ENCODE measurements at places on chromosomes 3 and 15. TPM values are rescaled to one million over a fixed set of nuclear protein-coding genes. Genes with fewer than 3 reads are reported as not detected.

CKMT1A gene
- total RNA-seq = not detected

DNA sequence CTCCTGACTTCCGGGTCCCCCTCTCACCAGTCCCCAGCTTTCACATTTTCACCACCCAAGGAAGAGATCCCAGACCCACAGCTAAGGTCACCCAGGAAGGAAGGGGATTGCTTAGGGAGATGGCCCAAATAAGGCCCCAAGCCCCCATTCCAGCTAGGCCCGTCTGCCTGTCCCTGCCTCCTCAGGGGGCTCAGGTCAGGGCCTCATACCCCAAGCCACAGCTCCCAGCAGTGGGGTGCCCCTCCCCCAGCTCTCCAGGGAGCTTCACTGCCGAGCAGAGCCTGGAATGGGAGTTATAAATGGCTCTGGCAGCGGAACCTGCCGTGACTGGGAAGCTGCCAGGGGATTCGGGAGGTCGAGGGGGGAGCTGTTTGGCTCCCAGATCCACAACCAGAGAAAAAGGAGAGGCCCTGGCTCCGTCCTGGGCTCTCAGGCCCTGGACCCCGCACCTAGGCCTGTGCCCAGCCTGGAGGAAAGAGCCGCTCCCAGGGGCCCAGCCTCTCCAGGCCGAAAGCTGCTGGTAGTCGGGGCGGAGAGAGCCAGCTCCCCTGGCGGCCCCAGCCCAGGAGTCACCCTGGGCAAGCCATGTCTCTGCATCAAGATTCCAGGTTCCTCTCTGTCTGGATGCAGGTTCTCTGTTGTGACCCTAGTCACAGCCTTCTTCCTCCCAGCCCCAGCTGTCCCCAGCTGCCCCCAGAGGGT, 550 bp downstream of the CCDC9B start:
- H3K36me3 ChIP-seq = peaks cover 18% of the 10 kb centered on the region
- H3K4me3 ChIP-seq = peak overlapping the region; percentile 72
- no peaks in the 10 kb centered on the region for H3K27me3 ChIP-seq

GRCh38 chr15:33344530-33344929, 33.8 kb downstream of the RYR3 start:
- H3K36me3 ChIP-seq = no peaks in the 10 kb centered on the region
- no peak for DNase-seq
- no peaks in the 10 kb centered on the region for H3K4me1 ChIP-seq
- peaks cover 5% of the 10 kb centered on the region for H3K27me3 ChIP-seq

DNA sequence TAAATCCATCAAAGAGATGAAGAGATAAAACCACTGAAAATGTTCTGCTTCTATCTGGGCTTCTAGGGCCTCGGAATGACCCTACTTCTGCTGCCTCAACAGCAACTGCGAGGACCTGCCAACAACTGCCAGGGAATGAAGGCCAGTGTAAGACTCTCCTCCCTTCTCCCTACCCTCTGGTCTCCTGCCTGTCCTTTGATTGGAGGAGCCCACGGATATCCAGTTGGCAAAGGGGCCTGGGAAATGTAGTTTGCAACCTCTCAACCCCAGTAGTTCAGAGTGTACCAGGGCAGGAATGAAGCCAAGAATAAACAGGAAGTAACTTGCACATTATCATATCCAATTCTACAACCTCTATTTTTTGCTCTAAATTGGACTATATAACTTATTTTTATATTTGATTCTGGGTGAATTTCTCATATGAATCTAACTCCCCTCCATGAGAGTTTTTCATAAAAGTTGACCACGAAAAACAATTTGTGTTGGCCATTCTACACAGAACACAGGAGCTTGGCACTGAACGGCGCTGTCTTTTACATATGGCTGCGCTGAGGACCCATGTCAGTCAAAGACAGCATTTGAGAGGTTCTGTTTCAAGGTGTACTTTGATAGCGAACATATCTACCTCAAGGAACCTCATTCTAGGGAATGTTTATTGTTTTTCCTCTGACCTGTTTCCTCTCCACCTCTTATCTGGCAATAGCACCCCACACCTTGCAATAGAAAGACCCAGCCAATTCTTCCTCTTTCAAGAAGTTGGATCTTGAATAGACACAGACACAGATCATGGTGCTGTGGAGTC, 91.1 kb upstream of the RNF7 start:
- no peak for DNase-seq
- no peaks in the 10 kb centered on the region for H3K36me3 ChIP-seq
- H3K4me3 ChIP-seq = no peak overlapping the region
- H3K27ac ChIP-seq = no peak overlapping the region

COL6A6 gene
- 2.1 TPM for total RNA-seq

- H3K27ac ChIP-seq = peak overlapping the region; percentile 95
- H3K4me3 ChIP-seq = peak overlapping the region; percentile 88
- no peak for DNase-seq
- peaks cover 67% of the 10 kb centered on the region for H3K4me1 ChIP-seq
- peaks cover 4% of the 10 kb centered on the region for H3K36me3 ChIP-seq
- no peaks in the 10 kb centered on the region for H3K27me3 ChIP-seq
Observed at GRCh38 chr15:57591237-57591821, 375 bp upstream of the MYZAP start.

GHRL gene
- 0.25 TPM for total RNA-seq

GRCh38 chr15:65399997-65400396, 22.2 kb upstream of the IGDCC3 start:
- peaks cover 29% of the 10 kb centered on the region for H3K4me1 ChIP-seq
- DNase-seq = no peak
- no peak overlapping the region for H3K27ac ChIP-seq
- no peaks in the 10 kb centered on the region for H3K36me3 ChIP-seq

NPHP3 gene
- total RNA-seq = 10.1 TPM

- H3K27ac ChIP-seq = no peak overlapping the region
- DNase-seq = no peak
- peaks cover 4% of the 10 kb centered on the region for H3K27me3 ChIP-seq
- H3K36me3 ChIP-seq = no peaks in the 10 kb centered on the region
Observed at GRCh38 chr3:52810923-52811322, 16.3 kb downstream of the ITIH3 start.

- H3K27ac ChIP-seq = no peak overlapping the region
- H3K27me3 ChIP-seq = peaks cover 57% of the 10 kb centered on the region
- no peak overlapping the region for H3K4me3 ChIP-seq
- no peaks in the 10 kb centered on the region for H3K4me1 ChIP-seq
Observed at GRCh38 chr3:109339197-109339596, 1.9 kb upstream of the DPPA4 start.

RGMA gene
- 16.9 TPM for total RNA-seq

DNA sequence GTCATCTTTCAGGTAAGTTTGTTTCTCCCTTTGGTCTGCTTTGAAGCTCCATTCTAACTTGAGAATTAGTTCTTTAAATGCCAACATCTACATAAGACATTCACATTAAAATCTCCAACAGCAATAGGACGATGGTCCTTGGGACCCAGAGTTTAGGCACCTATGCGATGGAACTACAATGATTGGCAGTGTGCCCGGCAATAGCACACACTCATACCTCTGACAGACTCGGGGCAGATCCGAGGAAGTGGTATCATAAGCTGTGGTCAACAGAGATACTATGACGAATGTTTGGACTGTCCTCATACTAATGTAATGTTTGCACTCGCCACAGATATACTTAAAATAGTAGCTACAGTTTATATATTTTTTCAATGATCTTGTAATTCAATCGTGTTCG, 34.2 kb upstream of the NR2F2 start:
- no peak overlapping the region for H3K27ac ChIP-seq
- H3K4me1 ChIP-seq = no peaks in the 10 kb centered on the region
- no peaks in the 10 kb centered on the region for H3K27me3 ChIP-seq
- DNase-seq = no peak
- no peak overlapping the region for H3K4me3 ChIP-seq

DNA sequence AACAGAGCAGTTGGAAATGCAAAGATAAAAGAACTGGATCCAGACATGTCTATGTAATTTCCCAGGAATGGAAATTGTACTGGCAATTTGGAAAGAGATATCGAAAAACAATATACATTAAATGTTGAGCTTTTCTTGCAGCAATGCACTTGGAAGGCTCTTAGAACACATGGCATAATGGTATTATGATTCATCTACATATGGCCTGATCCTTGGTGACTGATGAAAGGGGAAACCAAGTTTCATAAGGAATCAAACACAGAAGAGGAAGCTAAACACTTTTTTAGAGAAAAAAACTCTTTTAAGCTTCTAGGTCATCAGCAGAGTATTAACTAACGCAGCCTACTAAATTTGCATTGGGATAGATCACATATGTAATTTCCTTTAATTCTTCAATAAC, 12.4 kb upstream of the GREM1 start:
- no peaks in the 10 kb centered on the region for H3K4me1 ChIP-seq
- peaks cover 50% of the 10 kb centered on the region for H3K27me3 ChIP-seq
- no peak overlapping the region for H3K27ac ChIP-seq
- no peak for DNase-seq
- no peaks in the 10 kb centered on the region for H3K36me3 ChIP-seq

GRCh38 chr15:56971571-56971970, 53.1 kb downstream of the TCF12 start:
- H3K4me1 ChIP-seq = peaks cover 74% of the 10 kb centered on the region
- no peaks in the 10 kb centered on the region for H3K27me3 ChIP-seq
- no peak for DNase-seq
- H3K36me3 ChIP-seq = no peaks in the 10 kb centered on the region

DNA sequence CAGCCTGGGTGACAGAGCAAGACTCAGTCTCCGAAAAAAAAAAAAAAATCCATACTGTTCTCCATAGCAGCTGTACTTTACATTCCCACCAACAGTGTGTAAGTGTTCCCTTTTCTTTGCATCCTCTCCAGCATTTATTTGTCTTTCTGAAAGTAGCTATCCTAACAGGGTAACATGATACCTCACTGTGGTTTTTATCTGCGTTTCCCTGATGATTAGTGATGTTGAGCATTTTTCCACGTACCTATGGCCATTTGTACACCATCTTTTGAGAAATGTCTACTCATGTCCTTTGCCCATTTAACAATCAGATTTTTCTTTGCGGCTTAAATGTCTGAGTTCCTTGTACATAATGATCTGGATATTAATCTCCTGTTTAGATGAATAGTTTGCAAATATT, 119.3 kb downstream of the RFX7 start:
- H3K4me3 ChIP-seq = no peak overlapping the region
- H3K36me3 ChIP-seq = peaks cover 45% of the 10 kb centered on the region
- no peaks in the 10 kb centered on the region for H3K4me1 ChIP-seq
- no peak for DNase-seq

ZNF621 gene
- total RNA-seq = 10.2 TPM

DNA sequence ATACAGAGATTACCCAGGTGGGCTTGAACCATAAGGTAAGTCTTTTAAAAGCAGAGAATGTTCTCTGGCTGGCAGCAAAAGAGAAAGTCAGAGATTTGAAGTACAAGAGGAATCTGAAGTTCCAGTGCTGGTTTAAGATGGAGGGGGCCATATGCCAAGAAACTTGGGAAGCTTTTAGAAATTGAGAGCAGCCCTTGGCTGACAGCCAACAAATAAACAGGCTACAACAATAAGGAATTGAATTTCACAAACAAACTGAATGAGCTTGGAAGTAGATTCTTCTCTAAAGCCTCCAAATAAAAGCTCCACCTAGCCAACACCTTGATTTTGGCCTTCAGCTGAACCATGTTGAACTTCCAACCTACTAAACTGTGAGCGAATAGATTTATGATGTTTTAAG, 85.7 kb downstream of the TRIM42 start:
- H3K27ac ChIP-seq = no peak overlapping the region
- no peak overlapping the region for H3K4me3 ChIP-seq
- no peaks in the 10 kb centered on the region for H3K4me1 ChIP-seq
- peaks cover 8% of the 10 kb centered on the region for H3K27me3 ChIP-seq
- DNase-seq = no peak
- no peaks in the 10 kb centered on the region for H3K36me3 ChIP-seq

DNA sequence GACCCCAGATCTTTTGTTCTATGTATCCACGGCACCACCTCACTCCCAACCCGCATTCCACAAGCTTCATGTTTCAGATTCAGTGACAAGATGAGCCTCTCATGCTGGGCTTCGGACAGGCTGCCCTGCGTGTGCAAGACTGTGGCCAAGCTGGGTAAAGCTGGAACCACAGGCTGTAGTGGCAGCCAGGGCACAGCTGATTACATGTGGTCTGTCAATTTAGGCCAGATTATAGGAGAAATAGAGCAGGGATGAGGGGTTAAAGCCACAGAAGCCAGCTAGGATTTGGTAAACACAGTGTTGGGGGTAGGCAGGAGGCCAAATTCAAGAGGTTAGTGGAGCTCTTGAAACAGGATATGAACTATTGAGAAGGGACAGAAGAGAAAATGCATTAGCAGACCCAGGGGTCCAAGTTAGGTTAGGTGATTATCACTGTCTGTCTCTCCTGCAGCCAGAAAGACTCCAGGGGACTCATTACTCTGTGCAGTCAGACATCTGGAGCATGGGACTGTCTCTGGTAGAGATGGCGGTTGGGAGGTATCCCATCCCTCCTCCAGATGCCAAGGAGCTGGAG, 12.9 kb downstream of the SNAPC5 start:
- H3K27ac ChIP-seq = no peak overlapping the region
- peaks cover 50% of the 10 kb centered on the region for H3K36me3 ChIP-seq
- H3K4me3 ChIP-seq = no peak overlapping the region
- no peak for DNase-seq

GRCh38 chr3:113058188-113058587, 67.4 kb downstream of the GTPBP8 start:
- no peaks in the 10 kb centered on the region for H3K27me3 ChIP-seq
- no peak overlapping the region for H3K4me3 ChIP-seq
- no peak for DNase-seq
- H3K27ac ChIP-seq = no peak overlapping the region

DNA sequence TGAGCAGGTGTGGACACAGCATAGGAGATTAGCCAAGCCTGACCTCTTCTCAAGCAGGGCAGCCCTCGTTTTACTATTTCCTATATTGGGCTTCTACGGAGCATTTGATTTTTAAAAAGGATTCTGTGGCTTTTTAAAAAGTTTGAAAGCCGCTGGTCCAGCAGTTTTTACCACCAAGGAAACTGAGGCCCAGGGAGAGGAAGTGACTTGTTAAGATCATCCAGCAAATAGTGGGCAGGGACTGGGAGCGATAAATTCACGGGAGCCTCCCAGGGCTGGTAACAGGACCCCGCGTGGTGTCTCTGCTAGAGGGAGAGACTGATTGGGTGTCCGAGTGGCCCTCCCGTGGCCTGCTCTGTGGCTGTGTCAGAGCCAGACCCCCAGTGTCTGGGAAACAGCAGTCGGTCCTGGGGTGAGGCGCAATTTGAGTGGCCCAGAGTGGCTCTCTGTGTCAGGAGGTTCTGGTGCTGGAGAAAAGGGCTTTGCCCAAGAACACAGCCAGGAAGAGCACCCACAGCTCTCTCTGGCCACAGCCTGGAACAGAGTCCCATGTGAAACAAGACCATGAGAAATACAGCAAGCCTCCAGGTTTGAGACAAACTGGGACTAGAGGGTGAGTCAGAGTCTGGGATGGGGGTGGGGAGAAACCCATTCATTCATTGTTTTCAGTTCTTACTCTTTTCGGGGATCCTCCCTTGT, 4.2 kb downstream of the FURIN start:
- peaks cover 67% of the 10 kb centered on the region for H3K4me1 ChIP-seq
- no peaks in the 10 kb centered on the region for H3K27me3 ChIP-seq
- H3K27ac ChIP-seq = peak overlapping the region; percentile 98
- DNase-seq = no peak

- DNase-seq = no peak
- H3K36me3 ChIP-seq = no peaks in the 10 kb centered on the region
- no peaks in the 10 kb centered on the region for H3K4me1 ChIP-seq
- no peak overlapping the region for H3K4me3 ChIP-seq
- peaks cover 21% of the 10 kb centered on the region for H3K27me3 ChIP-seq
- no peak overlapping the region for H3K27ac ChIP-seq
Observed at GRCh38 chr15:79475306-79475705, 43.2 kb downstream of the MINAR1 start.

MME gene
- total RNA-seq = 2.8 TPM
